Fibroblast of skin of right biceps (primary cell): ENCODE measurements at places on chromosomes 12 and 14.

GRCh38 chr12:105865886-105866285 is 272.9 kb downstream of the NUAK1 start:
- no peak for DNase-seq

DNA sequence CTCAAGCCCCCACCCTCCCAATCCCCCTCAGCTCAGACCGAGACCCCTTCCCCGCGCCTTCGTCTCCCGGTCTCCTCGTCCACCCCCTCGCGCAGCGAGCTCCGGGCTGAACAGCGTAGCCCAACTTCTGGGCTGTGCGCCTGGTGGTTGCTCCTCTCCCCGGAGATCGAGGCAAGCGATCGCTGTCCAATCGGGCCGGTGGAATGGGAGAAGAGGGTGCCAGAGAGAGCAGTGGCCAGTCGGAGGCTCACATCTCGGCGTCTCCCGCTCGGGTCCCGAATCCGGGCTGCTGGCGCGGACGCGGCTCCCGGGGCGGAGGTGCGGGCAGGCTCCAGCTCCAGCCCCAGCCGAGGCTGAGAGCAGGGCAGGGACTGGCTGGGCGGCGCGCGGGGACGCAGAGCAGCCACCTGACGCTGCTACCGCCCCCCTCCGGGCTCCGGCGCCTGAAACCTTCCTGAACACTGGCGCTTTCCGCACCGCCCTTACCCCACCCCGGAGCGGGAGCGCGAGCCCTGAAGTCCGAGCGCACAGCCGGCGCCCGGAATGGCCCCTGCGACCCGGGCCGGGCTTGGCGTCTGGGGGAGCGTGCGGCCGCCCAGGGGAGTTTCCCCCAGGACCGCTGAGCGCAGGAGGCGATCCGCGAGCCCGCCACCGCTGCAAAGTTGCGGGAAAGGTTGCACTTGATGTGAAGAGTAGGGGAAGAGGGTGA is 508 bp upstream of the KCNH5 start:
- DNase-seq = peak; percentile 31

DNA sequence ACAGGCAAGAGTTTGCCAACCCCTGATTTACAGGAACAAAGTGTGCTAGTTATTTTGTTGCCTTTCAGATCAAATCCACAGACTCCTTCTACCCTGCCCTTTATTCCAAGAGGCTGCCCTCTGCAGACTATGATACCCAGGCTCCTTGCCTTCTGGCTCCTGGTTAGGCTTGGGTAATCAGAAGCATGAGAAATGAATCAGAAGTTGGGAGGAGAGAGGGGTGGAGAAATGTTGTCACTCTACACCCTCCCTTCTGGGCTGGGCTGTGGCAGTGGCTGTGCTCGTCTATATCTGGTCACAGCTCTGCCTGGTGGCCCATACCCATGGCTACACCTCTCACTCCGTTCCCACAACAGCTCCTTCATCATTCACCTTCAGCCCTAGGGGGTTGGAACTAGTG is 204.6 kb upstream of the PLXNC1 start:
- DNase-seq = peak; percentile 63

DNA sequence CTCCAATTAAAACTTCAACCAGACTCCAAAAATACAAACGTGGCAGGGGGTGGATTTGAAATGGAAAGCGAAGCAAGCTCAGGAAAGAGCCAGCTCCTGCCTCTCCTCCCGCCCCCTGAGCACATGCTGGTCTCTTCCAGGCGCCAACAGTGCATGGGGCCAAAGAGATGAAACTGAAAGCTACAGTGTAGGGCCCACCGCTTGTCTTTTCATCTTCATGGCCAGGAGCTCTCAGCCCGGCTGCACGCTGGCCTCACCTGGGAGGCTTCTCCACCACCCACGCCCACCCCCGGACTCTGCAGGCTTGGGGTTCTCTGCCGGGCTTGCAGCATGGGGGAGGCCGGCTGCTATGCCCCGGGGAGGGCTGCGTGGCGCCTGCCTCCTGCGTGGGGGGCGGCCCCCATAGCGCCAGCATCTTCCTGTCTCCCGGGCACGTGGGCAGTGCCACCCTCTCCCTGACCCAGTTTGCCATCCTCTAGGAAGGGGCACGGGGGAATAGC is 2.0 kb downstream of the RIMBP2 start:
- DNase-seq = no peak

DNA sequence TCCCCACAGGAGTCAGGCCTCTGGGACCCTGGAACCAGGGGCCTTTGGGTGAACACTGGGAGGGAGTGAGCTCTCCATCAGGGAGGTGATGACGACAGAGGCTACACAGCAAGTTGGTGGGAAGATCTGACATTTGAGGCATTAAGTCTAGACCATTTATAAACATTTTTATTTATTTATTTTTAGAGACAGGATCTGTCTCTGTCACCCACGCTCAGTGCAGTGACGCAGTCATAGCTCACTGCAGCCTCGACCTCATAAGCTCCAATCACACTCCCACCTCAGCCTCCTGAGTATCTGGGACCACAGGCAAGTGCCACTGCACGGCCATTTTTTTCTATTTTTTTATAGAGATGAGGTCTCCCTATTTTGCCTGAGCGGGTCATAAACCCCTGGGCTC is 53.6 kb downstream of the TEAD4 start:
- DNase-seq = no peak

DNA sequence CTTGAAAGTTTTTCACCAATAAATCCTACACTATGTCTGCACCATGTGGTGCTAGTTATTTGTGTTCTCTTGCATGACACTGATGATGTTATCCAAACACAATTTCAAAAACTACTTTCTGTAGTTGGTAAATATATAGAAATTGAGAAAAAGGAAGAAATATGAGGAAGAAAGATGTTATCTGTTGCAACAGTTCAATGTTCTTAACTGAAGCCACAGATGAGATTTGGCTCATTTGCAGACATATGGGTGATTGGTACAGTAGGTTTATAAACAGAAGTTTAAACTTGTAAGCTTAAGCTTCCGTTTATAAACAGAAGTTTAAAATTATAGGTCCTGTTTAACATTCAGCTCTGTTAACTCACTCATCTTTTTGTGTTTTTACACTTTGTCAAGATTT is at the start of gene CLEC12A:
TSS of gene CLEC12A (plus strand) at position 229 of the 400 bp plus-strand sequence. CDS start 188 bp downstream, outside the sequence.
- DNase-seq = no peak

DNA sequence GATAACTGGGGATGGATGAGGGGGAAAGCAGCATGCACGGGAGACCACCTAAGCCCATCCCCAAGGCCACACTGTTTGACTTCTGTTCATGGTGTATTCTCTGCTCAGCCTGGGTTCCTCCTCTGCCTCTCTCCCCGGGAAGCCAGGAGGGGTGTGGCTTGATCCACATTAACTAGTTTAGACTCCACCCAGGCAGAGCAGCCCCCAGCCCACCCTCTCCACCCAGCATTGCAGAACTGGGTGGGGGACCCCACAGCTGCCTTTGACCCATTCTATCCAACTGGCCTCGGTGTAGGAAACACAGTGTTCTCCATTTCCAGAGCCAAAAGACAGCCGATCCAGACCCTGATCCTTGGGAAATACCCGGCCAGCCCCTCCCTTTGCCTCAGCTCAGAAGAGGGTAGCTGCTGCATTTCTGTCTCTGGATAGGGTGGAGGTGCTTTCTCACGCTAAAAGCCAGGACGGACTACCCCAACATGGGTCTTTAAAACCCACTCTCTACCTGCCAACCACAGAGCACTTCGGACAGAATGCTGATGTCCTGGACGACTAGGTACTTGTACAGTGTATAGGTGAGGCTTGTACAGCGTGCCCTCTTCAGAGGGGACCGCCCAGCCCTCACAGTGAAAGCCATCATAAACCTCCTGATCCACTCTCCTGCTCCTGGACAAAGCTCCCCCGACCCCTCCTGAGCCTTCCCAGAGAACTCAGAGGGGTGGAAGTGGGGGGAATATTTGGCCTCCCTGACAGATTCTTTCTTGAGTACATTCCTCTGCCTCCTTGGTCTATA is 9.4 kb downstream of the SPRYD3 start:
- DNase-seq = no peak

DNA sequence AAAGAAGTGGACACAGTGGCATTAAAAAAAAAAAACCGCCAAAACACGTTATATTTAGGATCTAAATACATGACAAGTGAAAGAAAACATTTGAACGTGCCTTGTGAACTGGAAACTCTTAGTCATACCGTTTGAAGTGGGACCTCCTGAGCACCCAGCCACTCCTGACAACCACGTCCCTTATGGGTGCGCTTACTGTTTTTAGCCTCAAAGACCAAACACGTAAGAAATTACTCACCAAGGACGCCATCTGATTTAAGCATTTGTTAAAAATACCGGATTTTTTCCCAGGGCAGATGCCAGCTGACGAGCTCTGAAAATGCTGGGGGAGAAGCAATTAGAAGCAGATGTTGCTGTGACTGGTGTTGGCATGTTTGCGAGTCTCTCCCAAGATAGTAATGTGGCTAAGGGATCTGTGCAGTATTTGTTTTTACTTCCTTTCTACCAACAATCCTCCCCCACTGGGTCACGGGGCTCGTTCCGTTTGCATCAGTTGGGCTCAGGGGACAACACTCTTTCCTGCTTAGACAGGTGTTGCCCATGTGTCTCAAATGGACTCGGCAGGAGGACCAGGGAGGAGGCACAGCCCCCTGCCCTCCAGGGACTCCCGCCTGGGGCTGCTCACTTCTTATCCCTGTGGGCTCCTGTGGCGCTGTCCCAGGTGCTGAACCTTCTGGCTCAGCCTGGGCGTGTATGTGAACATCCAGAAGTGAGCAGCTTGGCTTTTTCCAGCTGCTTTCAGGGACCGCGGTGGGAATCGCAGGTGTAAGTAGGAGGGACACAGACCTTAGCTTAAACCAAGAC is 101.0 kb downstream of the BEGAIN start:
- DNase-seq = peak; percentile 84

DNA sequence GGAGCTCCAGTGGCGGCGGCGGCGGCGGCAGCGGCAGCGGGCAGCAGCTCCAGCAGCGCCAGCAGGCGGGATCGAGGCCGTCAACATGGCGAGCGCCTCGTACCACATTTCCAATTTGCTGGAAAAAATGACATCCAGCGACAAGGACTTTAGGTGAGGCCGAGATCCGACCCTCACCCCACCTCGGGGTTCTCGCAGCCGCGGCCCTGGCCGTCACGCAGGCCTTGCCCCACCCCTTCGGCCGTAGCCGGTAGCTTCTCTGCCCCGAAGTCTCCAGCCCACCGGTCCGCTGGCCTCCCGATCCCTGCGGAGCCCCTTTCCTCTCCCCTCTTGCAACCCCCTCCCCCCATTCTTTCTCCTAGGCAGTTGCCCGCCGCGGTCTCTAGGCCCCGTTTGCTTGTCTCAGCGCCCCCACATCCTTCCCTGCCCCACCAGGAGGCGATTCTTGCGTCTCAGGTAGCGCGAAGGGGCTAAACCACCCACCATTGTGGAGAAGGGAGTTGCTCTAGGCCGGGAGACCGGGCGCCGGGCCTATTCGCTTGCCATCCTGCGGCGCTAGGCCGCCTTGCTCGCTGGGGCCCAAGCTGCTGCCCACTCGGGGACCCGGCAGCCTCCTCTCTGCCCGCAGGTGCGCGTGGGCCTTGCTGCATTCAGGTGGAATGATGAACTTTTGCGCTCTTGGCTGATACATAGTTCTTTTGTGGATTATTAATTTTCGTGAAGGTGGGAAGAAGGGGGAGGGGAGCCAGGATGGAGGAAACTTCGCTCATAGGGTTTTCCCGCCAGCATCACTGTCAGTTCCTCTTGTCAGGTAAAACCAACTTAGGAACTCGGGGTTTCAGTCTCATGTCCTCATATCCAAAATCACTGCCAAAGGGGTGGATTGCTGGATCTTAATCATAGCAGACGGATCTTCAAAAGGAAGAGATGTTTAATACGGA is 745 bp downstream of the CAND1 start:
- DNase-seq = peak; percentile 40

GRCh38 chr14:81344481-81345160 is 55.5 kb downstream of the STON2 start:
- no peak for DNase-seq

GRCh38 chr12:121770388-121770787 is 23.1 kb downstream of the RHOF start:
- no peak for DNase-seq

GRCh38 chr14:29069228-29069627 is 302.6 kb downstream of the FOXG1 start:
- DNase-seq = no peak

GRCh38 chr12:96889273-96889933 is 17.7 kb upstream of the NEDD1 start:
- DNase-seq = peak; percentile 87

GRCh38 chr14:89922031-89922907 is 32.3 kb downstream of the EFCAB11 start:
- DNase-seq = peak; percentile 96

- no peak for DNase-seq
Measured at GRCh38 chr12:108432423-108433121, 82.5 kb upstream of the FICD start.

- DNase-seq = no peak
Measured at GRCh38 chr12:129571901-129572494, 331.8 kb downstream of the TMEM132D start.

- DNase-seq = no peak
Measured at GRCh38 chr14:84922370-84922769, 607.6 kb upstream of the FLRT2 start.

DNA sequence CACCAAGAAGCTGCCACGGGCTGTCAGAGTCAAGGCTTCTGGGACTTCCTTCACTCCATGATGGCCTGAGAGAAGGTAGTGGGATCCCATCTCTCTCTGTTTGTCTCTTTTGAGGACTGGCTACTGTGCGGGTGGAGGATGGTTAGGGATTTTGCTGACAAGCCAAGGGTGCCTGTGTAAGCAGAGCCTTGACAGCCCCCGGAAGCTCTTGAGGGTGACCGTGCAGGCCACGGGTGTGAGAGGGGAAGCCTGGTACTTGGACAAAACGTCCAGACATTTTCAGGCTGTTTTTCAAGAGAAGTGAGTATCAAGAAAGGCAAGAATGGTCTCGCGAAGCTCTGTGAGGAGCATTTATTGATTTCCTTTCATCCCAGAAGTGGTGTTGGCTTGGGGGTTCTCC is 352.4 kb downstream of the DPF3 start:
- no peak for DNase-seq

- no peak for DNase-seq
Measured at GRCh38 chr14:101726295-101726953, 35.1 kb upstream of the PPP2R5C start.
